ENCODE measurements at places on chromosomes 2 and 18.

DNA sequence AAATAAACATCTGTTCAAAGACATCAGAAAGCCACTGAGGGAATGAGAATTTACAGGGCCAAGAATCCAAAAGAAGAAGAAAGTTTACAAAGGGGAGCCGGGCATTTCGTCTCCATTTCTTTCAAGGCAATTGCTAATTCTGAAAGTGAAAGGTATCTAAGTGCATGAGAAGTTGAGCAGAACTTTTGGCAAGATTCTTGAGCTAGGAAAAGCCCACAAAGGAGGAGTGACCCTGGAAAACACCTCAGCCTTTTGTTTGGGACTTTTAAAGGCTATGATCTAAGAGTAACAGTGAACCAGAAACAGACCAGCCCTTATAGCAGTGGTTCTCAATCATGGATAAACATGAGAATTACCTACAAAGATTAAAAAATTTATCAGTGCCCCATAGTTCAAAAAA lies 87.4 kb downstream of the MDH1 start:
- no peak overlapping the region for H3K4me3 ChIP-seq
- peaks cover 18% of the 10 kb centered on the region for H3K4me1 ChIP-seq
- H3K36me3 ChIP-seq = no peaks in the 10 kb centered on the region
- peaks cover 13% of the 10 kb centered on the region for H3K27me3 ChIP-seq
- DNase-seq = no peak

DNA sequence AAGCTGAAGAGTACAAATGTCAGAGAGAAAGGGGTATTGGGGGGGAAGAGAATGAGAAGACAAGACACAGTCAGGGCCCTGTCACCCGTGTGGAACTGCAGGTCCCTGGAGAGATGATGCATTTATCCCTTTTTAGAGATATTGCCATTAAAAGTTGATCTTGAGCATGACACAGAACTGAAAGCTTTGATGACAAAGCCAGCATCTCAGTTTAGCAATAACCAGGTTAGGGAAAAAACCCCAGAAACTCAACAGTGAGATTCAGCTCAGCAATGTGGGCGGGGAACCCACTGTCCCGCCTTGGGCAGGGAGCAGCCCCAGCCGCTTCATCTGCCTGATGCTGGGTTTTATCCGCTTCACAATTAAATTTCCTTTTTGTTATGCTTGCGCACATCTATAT lies 181.1 kb downstream of the NEDD4L start:
- H3K36me3 ChIP-seq = no peaks in the 10 kb centered on the region
- H3K27me3 ChIP-seq = peaks cover 3% of the 10 kb centered on the region
- H3K4me1 ChIP-seq = peaks cover 6% of the 10 kb centered on the region

- no peak overlapping the region for H3K4me3 ChIP-seq
- no peak overlapping the region for H3K27ac ChIP-seq
- H3K4me1 ChIP-seq = peaks cover 19% of the 10 kb centered on the region
- no peak for DNase-seq
- H3K36me3 ChIP-seq = no peaks in the 10 kb centered on the region
Observed at GRCh38 chr2:75558786-75559679, 1.7 kb downstream of the EVA1A start.

DNA sequence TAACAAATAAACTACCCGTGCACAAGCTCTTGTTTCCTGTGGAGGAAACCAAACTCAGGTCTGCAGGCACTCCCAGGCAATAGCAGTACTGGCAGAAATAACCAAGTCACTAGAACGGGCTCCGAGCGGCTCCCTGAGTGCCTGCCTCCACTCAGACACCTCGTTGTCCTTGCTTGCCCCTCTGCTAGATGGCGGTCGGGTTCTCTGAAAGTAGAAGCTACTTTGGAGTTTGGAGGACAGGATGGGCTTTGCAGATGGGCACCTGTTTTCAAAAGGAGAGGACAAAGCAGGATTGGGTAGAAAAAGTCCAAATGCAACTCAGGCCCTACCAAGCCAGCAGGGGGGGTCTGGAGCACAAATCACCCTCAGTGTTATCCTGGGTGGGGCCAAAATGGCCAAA lies 136.4 kb downstream of the LRRC30 start:
- peaks cover 4% of the 10 kb centered on the region for H3K27me3 ChIP-seq
- no peaks in the 10 kb centered on the region for H3K36me3 ChIP-seq
- no peak for DNase-seq
- no peak overlapping the region for H3K4me3 ChIP-seq

GRCh38 chr2:85607268-85608215 lies 4.3 kb downstream of the C2orf68 start:
- no peak for DNase-seq
- no peaks in the 10 kb centered on the region for H3K27me3 ChIP-seq
- H3K4me3 ChIP-seq = no peak overlapping the region
- peaks cover 29% of the 10 kb centered on the region for H3K4me1 ChIP-seq
- peaks cover 16% of the 10 kb centered on the region for H3K36me3 ChIP-seq

- DNase-seq = no peak
- peaks cover 12% of the 10 kb centered on the region for H3K36me3 ChIP-seq
- no peak overlapping the region for H3K27ac ChIP-seq
- no peaks in the 10 kb centered on the region for H3K27me3 ChIP-seq
Observed at GRCh38 chr18:47166294-47166693, 9.9 kb downstream of the IER3IP1 start.

DNA sequence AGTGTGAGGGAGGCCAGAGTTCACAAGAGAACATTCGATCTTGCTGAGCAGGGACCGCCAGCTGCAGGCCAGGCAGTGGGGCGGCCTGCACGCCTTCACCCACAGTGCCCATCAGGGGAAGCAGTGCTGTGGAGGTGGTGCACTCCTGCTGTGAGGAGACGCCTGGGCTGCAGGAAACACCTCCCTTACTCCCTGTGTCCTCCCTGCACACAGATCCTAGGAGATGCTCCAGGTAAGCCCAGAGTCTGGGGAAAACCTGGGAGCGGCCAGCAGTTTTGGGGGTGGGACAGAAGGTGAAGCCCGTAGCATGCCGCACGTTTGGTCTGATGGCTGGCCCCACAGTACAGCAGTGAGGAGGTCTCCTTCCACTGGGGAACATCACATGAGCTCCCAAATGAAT lies 180.8 kb upstream of the RAB6C start:
- H3K4me1 ChIP-seq = no peaks in the 10 kb centered on the region
- H3K36me3 ChIP-seq = no peaks in the 10 kb centered on the region
- H3K4me3 ChIP-seq = no peak overlapping the region
- no peak overlapping the region for H3K27ac ChIP-seq
- H3K27me3 ChIP-seq = peaks cover 3% of the 10 kb centered on the region

DNA sequence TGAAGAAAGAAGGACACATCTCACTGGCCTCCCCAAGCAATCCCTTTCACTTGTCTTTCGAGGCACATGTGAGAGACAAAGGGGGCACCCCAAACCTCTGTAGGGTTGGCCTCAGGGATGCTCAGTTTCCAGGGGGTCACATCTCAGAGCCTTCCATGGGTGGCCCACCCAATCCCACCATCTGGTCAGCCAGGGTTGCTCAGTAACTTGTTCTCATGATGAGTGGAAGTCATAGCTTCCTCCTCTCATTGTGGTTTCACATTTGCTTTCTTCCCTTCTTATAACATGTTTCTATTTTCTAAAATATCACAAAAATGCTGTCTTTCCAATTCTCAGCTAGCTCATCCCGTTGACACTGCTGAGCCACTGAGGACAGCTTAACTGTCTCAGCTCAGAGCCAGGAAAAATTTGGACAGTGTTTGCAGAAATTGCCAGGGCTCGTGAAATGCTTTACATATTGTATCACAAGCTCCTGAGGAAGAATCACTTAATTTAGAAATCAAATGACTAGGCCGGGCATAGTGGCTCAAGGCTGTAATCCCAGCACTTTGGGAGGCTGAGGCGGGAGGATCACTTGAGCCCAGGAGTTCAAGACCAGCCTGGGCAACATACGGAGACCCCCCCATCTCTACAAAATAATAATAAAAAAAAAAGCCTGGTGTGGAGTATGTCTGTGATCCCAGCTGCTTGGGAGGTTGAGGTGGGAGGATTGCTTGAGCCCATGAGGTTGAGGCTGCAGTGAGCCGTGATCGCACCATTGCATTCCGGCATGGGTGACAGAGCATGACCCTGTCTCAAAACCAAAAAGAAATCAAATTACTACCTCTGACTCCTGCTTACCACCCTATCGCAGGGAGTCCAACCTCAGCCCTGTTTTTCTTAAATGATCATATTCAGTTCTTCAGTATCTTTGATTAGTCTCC lies 129.3 kb downstream of the PRKCE start:
- H3K27ac ChIP-seq = no peak overlapping the region
- H3K4me1 ChIP-seq = peaks cover 8% of the 10 kb centered on the region
- no peaks in the 10 kb centered on the region for H3K36me3 ChIP-seq
- no peak overlapping the region for H3K4me3 ChIP-seq

DNA sequence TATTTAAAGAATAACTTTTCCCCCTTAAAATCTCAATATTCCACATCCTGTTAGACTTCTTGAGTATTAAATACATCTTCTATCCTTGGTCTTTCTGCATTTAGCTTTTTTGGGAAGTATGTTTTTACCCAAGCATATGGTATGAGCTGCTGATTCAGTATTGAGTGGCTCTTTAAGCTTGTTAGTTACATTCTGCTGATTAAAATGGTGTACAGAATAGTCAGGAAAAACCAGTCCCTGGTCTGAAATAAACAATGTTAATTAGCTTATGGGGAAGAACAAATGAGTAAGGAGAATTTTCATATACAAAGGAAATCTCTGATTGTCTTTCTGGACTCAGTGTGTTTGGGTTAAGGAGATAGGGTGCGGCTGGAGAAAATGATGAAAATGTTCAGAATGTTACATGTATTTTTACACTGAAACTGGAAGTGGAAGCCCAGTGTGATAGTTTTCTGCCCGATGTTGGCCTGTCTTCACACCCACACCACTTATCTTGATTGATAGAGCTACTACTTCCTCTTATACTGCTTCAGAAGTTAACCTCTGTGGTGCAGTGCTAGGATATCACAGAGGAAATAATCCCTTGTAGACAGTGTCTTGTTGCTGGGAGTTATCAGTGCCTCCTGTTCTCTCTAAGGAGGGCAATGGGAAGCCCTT lies 84.0 kb downstream of the MSH2 start:
- DNase-seq = peak; percentile 13
- no peak overlapping the region for H3K4me3 ChIP-seq
- H3K36me3 ChIP-seq = peaks cover 31% of the 10 kb centered on the region
- no peaks in the 10 kb centered on the region for H3K27me3 ChIP-seq

DNA sequence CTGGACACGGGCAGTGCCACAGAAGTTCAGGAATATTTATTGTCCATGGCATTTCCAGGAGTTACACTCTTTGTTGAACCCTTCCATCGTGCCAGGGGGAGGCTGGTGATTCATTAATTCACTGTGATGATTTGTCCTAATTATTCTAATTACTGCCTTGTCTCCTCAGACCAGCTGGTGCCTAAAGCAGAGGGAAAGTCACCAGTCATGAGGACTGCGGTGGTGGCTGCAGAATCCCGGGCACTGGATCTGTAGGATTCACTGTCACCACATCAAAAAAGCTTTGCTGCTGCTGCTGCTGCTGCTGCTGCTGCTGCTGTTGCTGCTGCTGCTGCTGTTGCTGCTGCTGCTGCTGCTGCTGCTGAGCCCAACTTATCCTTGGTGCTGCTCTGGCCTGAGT lies 908.2 kb downstream of the TSN start:
- no peaks in the 10 kb centered on the region for H3K36me3 ChIP-seq
- peaks cover 2% of the 10 kb centered on the region for H3K27me3 ChIP-seq
- H3K4me1 ChIP-seq = no peaks in the 10 kb centered on the region
- DNase-seq = no peak
- no peak overlapping the region for H3K4me3 ChIP-seq
- H3K27ac ChIP-seq = no peak overlapping the region

DNA sequence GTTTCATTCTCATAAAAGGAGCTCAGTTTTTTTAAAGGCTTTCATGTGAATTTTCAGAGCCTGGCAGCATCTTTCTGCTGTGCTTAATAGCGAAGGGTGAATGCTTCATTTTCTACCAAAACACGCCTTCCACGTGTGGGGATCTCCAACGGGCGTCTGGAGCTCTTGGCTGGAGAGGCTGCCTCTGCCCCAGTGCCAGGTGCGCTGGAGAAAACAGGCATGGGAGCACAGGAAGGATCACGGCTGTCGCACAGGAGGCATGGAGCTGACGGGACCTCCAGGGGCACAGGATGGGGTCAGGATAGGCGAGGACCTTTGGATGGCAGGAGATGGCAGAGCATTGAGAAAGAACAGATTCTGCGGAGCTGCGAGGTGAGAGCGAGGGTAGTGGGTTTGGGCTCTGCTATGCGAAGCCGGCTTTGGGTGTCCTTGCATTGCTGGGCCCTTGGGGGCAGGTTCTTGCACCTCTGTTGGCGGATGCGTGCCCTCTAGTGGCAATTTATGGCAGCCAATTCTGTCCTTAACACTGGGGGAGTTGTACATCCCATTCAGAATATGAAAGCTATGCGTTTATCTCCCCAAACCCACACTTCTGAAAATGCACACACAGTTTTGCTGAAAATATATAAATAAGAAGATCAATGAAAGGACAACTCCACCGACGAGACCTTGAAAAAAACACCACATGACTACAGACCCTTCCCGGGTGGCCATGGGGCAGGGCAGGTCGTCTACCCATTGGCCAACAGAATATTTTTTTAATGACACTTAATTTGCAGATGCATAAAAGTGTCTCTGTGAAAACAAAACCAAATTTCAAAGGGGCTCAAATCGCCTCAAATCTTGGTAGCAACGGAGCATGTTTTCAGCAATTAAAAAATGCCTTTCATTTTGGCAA lies 90.4 kb upstream of the SLC35G4 start:
- DNase-seq = peak; percentile 74
- no peaks in the 10 kb centered on the region for H3K36me3 ChIP-seq
- H3K27me3 ChIP-seq = no peaks in the 10 kb centered on the region

DNA sequence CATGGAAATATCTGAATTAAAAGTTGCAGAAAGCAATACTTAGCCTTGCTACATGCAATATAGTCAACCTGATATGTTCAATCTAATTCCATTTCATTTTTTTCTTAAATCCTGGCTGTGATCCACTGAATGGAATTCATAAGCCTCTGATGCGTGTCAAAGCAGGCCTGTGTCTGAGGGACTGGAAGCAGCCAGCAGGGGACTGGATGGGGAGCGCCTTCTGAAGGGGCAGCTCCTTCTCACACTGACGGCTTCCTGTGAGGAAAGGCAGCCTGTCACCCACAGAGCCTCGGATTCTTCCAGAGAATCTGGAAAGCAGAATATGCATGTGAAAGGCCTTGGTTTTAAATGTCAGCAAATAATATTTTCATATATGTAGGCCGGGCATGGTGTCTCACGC lies 73.5 kb downstream of the KCNF1 start:
- no peaks in the 10 kb centered on the region for H3K36me3 ChIP-seq
- no peaks in the 10 kb centered on the region for H3K27me3 ChIP-seq
- H3K27ac ChIP-seq = no peak overlapping the region
- H3K4me1 ChIP-seq = no peaks in the 10 kb centered on the region
- DNase-seq = no peak
- H3K4me3 ChIP-seq = no peak overlapping the region

- no peak overlapping the region for H3K4me3 ChIP-seq
- no peaks in the 10 kb centered on the region for H3K36me3 ChIP-seq
- no peak overlapping the region for H3K27ac ChIP-seq
- no peaks in the 10 kb centered on the region for H3K27me3 ChIP-seq
- DNase-seq = no peak
Observed at GRCh38 chr2:113257516-113258264, 21.0 kb downstream of the PAX8 start.

Measured in activated CD4-positive, alpha-beta T cell treated with anti-CD3 and anti-CD28 coated beads for 36 hours (primary cell).